ENCODE measurements at places on chromosomes 5 and 9.
A peak's percentile ranks its signal among the peaks of the same experiment; 100 is the strongest.

- no peak for DNase-seq
Observed at GRCh38 chr5:91787718-91788117, 404.6 kb upstream of the ARRDC3 start.

DNA sequence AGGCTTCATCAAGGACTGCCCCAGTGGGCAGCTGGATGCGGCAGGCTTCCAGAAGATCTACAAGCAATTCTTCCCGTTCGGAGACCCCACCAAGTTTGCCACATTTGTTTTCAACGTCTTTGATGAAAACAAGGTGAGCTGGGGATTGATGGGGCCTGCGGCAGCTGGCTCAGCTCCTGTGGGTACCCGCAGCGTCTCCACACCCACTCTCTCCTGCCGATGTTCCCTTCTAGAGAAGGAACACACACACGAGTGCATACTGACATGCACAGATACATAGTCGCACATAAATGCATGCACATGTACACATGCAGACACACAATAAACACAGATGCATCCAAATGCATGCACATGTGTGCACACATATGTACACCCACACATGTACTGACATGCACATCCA lies 45.6 kb downstream of the NCS1 start:
- no peak for DNase-seq

- DNase-seq = no peak
Observed at GRCh38 chr5:169196059-169196458, 104.9 kb downstream of the SLIT3 start.

- no peak for DNase-seq
Observed at GRCh38 chr9:14677872-14678271, 15.4 kb downstream of the ZDHHC21 start.

DNA sequence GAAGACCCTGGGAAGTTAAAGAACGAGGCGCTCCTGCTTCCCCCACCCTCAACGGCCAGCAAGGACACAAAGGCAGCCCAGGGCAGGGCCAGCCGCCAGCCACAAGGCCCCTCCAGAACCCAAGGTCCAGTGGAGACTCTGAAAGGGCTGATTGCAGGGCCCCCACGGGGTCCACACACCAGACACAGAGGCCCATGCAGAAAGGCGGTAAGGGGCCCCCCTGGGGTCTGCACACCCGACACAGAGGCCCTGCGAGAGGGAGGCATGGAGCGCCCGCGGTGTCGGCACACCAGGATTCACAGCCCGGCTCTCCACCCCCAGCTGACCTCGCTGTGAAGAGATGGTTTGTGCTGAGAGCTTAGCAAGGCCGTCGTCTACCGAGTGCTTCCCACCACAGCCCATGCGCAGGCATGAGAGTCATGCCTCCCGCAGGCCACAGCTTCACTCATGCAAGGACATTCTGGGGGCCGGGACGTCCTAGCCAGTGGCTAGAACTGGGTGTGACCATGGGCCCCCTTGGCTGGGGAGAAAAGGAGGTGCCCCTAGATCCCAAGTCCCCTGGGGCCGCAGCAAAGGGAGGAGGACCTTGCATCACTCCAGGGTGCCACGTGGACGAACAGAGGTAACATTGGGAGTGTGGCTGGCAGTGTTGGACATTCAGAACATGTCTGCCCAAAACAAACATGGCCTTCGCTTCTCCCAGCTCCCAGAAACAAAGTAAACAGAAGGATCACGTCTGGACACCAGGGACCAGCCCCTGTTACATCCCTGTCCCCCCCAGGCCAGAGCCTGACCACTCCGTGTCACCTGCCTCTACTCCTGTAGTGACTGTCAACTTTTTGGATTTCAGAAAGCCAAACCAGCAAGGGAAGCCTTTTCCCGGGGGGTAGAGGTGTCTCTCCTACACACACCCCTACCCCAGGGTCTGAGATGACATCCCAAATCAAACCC lies 9.8 kb downstream of the BRD3 start:
- DNase-seq = no peak

- no peak for DNase-seq
Observed at GRCh38 chr9:120016231-120016630, 563.7 kb downstream of the CDK5RAP2 start.

GRCh38 chr5:6480133-6481051 lies 31.7 kb downstream of the UBE2QL1 start:
- DNase-seq = no peak

- no peak for DNase-seq
Observed at GRCh38 chr9:132032238-132032950, 47.3 kb downstream of the MED27 start.

DNA sequence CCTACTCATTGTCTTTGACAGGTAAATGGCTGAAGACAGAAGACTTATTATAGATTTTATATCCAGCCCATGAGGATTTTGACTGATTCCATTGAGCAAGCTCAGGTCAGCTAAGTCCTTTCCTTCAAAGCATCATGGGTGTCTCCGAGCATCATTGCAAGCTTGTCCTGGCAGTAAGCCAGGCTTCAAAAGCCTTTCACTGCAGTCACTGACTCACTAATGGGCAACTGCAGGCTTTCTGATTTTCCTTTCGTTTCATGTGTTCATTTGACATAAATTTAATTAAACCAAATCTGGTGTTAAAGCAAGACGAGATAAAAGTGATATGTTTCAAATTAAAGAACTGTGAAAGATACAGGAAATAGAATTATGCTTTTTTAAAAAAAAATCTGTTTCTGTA lies 426.2 kb downstream of the ANXA1 start:
- DNase-seq = no peak

- DNase-seq = no peak
Observed at GRCh38 chr9:101706261-101706798, 32.1 kb downstream of the GRIN3A start.

DNA sequence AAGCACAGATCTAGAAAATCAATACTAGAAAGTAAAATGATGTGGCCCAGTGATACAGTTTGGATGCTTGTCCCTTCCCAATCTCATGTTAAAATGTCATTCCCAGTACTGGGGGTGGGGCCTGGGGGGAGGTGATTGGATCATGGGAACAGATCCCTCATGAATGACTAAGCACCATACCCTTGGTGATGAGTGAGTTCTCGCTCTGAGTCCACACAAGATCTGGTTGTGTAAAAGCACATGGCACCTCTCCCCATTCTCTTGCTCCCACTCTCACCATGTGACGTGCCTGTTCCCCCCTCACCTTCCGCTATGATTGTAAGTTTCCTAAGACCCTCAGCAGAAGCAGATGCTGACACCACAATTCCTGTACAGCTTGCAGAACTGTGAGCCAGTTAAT lies 234.2 kb upstream of the CDH6 start:
- no peak for DNase-seq

DNA sequence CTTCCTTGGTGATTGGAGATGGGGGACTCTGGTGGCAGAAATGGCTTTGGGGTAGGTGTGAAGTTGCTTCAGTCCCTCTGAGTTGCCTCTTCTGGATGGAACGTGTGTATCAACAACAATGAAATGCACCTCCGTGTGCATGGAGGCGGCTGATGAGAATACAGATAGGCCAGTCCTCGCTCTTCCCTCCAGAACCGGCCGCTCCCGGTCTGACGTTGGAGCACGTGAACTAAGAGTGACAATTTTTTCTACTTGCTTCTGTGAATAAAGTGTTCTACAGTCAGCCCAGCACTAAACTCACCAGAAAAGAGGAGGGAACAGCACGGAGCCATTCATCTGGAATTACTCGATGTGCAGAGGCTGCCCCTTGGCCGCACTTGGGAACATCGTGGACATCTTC lies 90.7 kb downstream of the ANKRD33B start:
- DNase-seq = no peak

GRCh38 chr9:121199921-121200320 lies 1.7 kb downstream of the RAB14 start:
- no peak for DNase-seq

DNA sequence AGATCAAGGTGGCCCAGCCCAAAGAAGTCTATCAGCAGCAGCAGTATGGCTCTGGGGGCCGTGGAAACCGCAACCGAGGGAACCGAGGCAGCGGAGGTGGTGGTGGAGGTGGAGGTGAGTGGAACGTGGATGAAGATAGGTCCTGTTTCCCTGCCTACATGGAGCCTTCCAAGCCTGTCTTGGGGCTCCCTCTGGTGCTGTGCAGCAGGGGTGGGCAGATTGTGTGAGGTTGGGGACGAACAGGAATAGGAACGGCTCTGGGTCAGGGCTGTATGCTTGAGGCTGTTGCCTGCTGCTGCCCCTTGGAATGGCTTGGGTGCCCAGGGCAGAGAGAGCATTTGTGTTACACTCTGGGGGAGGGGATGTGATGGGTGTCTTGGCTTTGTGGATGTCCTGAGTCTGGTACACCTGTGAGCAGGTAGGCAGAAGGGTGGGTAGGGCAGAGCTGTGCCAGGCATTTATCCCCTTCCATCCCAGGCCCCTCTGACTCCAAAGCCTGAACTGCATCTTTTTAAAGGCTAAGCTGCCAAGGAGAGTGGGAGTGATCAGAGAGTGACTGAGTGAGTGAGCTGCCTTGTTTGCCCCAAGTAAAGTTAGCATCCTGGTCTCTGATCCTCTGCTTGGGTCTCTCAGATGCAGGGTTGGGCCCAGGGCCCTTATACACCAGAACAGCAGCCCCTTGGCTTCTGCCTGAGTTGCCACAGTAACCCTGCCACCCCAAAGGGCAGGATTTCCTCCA lies 5.2 kb downstream of the HNRNPAB start:
- no peak for DNase-seq

DNA sequence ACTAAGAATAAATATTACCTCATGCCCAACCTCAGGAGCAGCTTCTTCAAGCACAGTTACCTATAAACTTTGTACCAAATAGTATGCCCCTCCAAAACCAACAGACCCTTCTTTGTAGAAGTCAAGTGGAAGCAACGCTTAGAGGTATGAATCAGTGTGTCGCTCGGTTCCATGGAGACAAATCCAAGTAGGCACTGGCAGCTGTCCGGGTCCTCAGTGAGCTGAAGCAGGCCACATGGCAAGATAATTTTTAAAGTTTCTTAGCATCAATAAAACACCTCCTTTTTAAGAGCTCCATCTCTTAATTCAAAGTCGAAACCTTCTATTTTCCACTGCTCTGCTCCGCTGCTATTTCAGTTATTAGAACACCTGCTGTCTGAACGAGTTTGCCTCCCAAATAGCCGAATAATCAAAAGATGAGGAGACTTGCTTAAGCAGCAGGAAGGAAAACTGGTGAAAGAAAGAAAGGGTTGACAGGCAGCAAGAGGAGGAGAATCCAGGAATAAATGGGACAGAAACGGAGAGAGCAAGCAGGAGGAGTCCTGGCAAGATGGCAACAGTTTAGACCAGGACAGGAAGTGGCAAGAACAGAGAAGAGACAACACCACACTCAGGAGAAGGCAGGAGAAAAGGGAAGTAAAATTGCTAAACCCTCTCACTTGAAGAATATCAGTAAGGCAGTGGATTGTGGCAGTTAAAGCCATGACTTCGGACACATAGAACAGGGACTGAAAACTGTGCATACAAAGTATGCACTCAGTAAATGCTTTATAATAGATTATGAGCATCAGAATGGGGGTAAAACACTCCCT lies 65.0 kb downstream of the PPP2R2B start:
- peak; percentile 81 for DNase-seq

- peak; percentile 27 for DNase-seq
Observed at GRCh38 chr5:32443145-32443540, 1.4 kb downstream of the ZFR start.

DNA sequence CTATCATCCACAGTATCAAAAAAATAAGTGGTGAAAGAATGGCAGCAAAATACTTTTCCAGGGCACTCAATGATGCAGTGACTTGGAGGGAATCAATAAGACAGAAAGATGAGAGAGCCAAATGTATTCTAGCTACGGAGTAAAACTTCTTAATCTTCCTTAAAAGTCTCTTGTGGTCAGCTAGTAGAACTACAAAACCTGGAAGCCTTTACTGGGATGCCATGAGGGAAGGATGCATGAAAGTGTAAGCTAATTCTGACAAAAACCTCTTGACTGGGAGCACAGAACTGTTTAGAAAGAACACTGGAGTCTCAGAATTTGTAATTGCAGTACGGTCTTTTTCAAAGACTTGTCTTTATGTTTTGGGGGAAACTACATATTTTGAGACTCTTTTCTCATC lies 432.8 kb upstream of the PTPRD start:
- DNase-seq = no peak

DNA sequence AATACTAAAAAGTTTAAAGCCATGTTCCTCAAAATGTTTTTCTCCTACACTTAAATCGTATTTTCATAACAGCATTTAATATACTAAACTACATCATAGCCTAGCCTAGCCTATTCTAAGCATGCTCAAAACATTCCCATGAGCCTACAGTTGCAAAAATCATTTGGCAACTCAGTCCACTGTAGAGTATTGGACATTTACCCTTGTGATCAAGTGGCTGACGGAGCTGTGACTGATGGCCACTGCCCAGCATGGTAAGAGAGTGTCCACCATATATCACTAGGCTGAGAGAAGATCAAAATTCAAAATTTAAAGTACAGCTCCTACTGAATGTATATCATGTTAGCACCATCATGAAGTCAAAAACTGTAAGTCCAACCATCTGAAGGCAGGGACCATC lies 30.9 kb downstream of the SEMA5A start:
- no peak for DNase-seq

GRCh38 chr5:177303925-177304391 lies 359 bp downstream of the PRELID1 start:
- no peak for DNase-seq

- DNase-seq = no peak
Observed at GRCh38 chr5:40634154-40634553, 45.6 kb upstream of the PTGER4 start.

GRCh38 chr9:99362321-99362720 lies 140.2 kb downstream of the SEC61B start:
- DNase-seq = no peak

DNA sequence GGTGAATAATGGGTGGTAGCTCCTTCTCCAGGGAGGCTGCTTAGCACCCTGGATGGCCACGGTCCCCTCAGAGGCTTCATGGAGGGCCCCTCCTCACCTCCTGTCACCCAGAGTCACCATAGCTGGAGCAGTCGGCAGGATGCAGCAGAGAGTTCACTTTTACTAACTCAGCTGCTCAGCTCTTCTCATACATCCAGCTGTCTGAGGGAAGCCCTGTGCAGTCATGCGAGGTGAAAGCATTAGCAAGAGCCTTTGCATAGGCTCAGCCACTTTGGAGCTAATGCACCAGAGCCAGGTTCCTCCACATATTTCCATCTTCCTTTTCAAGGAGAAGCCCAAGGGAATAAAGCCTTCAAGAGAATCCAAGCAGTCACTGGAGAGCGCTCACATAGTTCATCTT lies 499.2 kb downstream of the BNC2 start:
- DNase-seq = no peak

GRCh38 chr9:32399110-32399815 lies 14.8 kb downstream of the ACO1 start:
- DNase-seq = no peak

GRCh38 chr5:50730336-50730735 lies 63.9 kb downstream of the PARP8 start:
- no peak for DNase-seq

DNA sequence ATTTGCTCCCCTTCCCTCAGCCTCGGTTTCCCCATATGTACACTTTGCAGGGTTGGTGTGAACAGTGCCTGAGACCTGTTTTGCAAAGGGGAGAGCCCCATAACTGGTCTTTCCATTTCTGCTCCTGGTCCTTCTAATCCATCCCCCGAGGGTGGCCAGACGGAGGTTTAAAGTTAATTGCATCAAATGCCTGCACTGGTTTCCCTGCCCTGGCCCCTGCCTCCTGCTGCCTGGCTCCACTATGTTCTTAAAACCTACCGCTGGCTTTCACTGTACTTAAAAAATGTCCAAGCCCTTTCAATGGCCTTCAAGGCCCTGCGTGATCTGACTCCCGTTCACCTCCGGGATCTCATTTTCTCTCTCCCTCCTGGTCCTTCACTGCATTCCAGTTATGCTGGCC lies 183.0 kb downstream of the RGS3 start:
- DNase-seq = no peak

Data from bone marrow (tissue), 2 donors.